ENCODE measurements at places on chromosomes 16 and 17.

DNA sequence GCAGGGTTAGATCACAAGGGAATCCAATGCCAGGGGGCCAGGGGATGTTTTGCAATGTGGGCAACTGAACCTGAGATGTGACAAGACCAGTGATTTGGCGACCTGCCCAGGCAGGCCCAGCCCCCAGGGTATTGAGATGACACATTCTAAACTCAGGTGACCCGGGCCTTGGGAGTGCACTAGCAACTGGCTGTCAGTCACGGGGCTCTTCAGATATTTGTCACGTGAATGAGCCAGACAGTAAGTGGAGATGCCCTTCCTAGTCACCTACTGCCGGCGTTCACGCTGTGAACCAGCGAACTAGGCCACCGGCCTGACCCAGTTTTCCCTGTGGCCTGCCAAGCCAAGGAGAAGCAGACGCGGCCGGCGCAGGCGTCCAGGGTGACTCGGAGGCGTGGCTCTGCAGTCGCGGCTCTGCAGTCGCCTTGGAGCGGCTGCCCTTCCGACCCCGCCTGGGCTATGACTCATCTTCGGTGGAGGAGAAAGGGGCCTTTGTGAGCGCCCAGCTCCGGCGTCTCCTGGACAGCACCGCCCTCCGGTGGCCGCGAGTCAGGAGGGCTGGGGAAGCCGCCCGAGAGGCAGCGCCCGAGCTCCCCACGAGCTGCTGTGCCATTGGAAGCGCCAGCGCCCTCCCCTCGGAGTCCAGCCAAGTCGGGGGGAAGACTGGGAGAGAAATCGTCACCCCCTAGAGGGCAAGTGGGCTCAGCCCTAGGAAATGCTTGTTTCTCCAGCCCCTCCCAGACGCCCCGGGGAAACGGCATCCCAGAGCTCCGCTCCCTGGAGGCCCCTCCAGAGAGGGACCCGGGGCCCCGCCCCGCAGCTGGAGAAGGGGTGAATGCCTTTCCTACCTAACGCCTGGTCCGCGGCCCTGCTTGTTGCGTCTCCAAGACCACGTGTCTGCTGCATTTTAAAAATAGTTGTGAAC, 38.8 kb downstream of the WSB1 start:
- DNase-seq, result peak; percentile 73

- DNase-seq, result no peak
Measured at GRCh38 chr16:65075877-65076276, 46.0 kb downstream of the CDH11 start.

DNA sequence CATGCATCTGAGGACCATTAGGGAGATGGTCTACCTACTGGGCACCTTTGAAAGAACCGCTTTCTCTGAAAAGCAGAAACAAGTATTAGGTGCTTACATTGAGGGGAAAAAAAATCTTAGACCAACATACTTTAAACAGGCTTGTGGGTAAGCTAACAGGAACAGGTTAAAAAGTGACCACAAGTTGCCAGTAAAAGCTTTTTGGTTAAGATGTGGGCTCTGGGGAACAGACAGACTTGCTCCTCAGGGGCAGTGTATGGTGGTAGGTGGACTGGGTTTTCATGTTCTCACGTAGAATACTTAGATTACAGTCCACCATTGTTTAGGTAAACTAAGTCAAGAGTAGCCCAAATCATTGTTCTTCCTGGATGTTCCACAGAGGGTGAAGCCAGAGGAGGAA, 41.2 kb downstream of the REXO5 start:
- no peak for DNase-seq

GRCh38 chr17:27523712-27524111, 67.5 kb downstream of the KSR1 start:
- no peak for DNase-seq

Data from GM12864 (cell line).